ENCODE measurements at places on chromosomes 16 and 17. TPM values are rescaled to one million over a fixed set of nuclear protein-coding genes. Genes with fewer than 3 reads are reported as not detected.

- no peak for DNase-seq
Observed at GRCh38 chr16:80585764-80586163, 45.0 kb downstream of the DYNLRB2 start.

DNA sequence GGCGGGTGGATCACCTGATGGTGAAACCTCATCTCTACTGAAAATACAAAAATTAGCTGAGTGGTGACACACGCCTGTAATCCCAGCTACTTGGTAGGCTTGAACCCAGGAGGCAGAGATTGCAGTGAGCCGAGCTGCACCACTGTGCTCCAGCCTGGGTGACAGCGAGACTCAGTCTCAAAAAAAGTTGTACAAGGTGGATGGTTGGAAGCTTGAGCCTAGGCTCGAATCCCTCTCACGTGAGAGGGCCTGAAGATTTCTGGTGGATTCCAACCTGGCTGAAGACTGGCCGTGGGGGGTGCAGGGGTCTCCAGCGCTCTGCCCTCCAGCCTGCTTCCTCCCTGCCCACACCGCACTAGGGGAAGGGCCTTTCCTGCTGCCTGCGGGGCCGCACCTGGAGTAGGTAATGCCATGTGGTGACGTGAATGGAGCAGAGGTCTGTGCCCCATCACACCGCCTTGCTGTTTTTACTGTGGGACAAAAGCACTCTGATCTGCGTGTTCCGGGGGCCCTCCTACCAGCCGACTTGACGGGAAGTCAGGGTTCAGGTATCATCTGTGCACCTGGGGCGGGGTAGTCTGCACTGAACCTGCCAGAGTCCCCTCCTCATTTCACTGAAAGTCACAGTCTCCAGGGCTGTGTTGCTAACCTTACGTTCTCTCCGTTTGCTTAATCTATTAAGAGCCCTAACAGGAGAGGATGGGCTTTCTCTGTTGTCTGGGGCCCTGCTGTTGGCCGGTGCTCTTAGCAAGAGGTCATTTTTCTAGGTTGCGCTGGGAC, 4.2 kb downstream of the RPL13 start:
- DNase-seq = peak; percentile 78

- DNase-seq = peak; percentile 62
Observed at GRCh38 chr16:70250748-70251628, 752 bp downstream of the EXOSC6 start.

DNA sequence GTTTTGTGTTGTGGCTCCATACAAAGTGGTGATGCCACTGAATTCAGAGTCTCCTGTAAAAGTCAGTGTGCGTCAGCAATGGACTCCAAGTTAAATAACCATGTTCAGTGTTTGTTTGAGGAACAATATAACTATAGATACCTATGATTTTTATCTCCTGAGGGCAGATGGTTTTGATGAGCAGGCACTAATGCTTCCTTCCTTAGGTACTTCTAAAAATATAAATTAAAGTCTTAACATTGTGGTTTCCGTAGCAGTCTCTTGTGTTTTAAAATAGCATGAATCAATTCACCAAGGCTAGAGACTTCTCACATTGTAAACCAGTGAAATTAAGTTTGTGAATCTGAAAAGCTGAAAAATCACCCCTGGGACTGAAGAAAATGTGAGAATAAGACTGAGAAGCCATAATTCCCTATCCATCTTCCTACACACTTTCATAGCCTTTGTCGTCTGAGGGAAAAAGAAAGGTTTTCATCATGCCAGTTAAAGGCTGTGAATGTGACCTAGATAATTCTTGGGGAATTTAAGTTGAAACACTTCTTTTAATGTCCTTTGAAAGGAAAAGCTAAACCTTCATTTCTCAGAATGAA, 1502.9 kb downstream of the CDH11 start:
- no peak for DNase-seq

GRCh38 chr17:66524877-66525276, 222.5 kb downstream of the PRKCA start:
- DNase-seq = no peak

The KRT32 gene
- not detected for total RNA-seq

The TBC1D26 gene
- total RNA-seq = 0.23 TPM

GRCh38 chr16:21654466-21654865, 2.1 kb upstream of the IGSF6 start:
- DNase-seq = no peak

The ESRP2 gene
- 42.7 TPM for total RNA-seq

GRCh38 chr17:29376667-29377270, 13.4 kb upstream of the TAOK1 start:
- peak; percentile 16 for DNase-seq

The GPR139 gene
- total RNA-seq = 1.8 TPM

- no peak for DNase-seq
Observed at GRCh38 chr17:19720631-19721426, 4.4 kb upstream of the SLC47A2 start.

- DNase-seq = no peak
Observed at GRCh38 chr17:39929646-39930407, 2.3 kb downstream of the LRRC3C start.

The HOXB9 gene
- not detected for total RNA-seq

DNA sequence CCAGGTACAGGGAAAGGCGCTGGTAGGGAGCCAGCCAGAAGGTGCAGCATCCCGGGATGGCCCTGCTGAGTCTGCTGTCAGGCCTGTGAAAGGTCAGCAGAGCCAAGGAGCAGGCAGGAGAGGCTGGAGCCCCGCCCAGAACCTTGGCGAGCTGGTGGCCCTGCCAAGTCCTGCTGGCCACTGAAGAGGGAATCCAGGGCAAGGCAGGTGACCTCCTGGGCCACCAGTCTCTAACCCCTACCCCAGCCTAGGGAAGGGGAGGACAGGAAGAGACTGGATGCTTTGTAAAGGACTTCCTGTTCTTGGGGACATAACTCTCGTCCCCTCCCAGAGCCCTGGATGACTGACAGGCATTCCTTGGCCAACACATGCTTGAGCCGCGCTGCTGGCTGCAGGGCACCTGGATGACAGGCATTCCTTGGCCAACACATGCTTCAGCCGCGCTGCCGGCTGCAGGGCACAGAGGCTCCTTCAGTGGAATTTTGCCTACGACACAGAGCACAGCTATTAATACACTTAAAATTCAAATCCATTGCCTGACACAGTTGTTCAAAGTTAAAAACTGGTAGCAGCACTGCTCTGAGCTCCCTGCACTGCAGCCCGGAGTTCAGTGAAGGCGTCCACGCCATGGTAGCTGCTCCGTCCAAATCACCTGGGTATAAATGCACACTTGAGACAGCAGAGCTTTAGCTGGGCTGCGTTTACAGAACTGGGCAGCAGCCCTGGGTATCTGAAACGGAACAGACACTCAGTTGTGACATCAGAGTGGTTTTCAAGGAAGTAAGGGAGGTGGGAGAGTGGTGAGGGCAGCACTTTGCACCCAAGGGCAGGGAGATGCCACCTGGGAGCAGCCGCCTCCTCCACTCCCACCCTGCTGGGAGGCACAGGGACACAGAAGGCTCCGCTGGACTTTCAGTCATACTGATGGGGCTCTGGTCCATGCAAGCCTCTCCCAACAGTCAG, 2.0 kb upstream of the BRICD5 start:
- no peak for DNase-seq

GRCh38 chr16:50265260-50265659, 1.1 kb upstream of the ADCY7 start:
- DNase-seq = no peak

- no peak for DNase-seq
Observed at GRCh38 chr17:40187238-40187637, 10.0 kb downstream of the RAPGEFL1 start.

The RNF43 gene
- 2.2 TPM for total RNA-seq

- DNase-seq = no peak
Observed at GRCh38 chr17:39534768-39535405, 72.8 kb downstream of the NEUROD2 start.

DNA sequence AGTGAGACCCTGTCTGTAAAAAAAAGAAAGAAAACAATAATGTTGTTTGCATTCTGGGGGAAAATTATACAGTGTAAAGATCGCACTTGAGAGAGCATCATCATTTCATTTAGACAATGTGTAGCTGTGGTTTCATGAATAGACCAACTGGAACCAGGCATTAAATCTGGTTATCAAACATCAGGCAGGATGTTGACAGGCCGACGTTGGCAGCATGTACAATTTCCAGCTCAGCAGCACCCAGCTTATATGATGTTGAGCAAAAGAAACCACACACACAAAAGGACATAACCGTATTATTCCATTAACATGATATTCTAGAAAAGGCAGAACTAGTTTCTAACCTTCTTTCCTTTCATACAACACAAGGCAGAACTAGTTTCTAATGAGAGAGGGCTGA, 5.8 kb downstream of the MARVELD3 start:
- no peak for DNase-seq

DNA sequence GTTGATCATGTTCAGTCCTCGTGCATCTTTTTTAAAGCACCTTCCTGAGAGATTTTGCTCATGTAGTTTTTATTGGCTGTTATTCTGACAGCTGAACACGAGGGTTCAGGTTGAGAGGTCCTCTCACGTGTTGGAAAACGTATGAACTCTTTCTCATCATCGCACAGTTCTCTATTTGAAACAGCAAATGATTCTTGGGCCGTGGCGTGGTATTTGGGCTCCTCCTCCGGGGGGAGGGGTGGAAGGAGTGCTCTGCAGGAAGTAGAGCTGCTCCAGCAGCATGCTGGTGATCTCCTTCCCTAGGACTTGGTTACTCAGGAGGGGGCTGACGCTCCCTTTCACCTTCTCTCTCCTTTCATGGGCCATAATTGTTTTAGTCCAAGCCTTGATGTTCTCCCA, 70.4 kb downstream of the KSR1 start:
- DNase-seq = peak; percentile 69

The PSMD12 gene
- total RNA-seq = 67.1 TPM

The EVI2B gene
- total RNA-seq = not detected

The CHST4 gene
- 16.7 TPM for total RNA-seq

- no peak for DNase-seq
Observed at GRCh38 chr17:9334536-9335446, 240.8 kb downstream of the STX8 start.

The CSH2 gene
- total RNA-seq = not detected

DNA sequence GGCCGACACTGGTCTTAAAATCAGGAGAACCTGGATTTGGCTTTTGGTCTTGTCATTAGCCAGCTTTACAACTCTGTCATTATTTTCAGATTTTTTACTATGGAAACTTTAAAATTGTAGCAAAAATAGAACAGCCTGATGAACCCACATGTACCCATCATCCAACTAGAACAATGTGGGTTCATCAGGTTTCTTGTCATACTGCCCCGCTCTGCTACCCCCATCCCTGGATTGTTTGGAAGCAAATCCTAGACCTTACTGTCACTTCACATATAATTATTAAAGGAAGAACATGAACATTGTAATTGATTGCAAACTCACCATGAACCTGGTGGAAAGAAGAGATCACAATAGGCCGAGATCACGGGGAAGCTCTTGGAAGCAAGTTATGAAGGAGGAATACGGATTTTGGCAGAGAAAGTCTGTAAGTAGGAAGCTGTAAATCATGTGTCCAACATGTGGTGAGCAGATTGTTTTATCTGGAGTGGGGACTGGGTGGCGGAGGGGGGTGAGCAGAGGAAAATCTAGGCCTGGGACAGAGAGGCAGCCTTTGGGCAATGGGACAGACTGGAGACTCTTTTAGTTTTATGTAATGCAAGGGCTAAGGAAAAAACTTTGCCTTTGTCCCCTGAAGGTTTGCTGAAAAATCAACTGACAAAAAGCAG, 67.0 kb downstream of the PITPNC1 start:
- no peak for DNase-seq

DNA sequence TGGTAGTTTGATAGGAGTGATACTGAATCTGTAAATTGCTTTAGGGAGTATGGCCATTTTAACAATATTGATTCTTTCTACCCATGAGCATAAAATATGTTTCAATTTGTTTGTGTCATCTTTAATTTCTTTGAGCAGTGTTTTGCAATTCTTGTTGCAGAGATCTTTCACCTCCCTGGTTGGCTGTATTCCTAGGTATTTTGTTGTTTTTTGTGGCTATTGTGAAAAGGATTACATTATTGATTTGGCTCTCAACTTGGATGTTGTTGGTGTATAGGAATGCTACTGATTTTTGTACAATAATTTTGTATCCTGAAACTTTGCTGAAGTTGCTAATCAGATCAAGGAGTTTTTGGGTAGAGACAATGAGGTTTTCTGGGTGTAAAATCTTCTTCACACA, 3.2 kb downstream of the KRTAP9-9 start:
- no peak for DNase-seq

The RAB37 gene
- total RNA-seq = 3.4 TPM

The ZCCHC14 gene
- total RNA-seq = 22.4 TPM

- DNase-seq = no peak
Observed at GRCh38 chr17:63987221-63988126, 10.7 kb upstream of the PRR29 start.

DNA sequence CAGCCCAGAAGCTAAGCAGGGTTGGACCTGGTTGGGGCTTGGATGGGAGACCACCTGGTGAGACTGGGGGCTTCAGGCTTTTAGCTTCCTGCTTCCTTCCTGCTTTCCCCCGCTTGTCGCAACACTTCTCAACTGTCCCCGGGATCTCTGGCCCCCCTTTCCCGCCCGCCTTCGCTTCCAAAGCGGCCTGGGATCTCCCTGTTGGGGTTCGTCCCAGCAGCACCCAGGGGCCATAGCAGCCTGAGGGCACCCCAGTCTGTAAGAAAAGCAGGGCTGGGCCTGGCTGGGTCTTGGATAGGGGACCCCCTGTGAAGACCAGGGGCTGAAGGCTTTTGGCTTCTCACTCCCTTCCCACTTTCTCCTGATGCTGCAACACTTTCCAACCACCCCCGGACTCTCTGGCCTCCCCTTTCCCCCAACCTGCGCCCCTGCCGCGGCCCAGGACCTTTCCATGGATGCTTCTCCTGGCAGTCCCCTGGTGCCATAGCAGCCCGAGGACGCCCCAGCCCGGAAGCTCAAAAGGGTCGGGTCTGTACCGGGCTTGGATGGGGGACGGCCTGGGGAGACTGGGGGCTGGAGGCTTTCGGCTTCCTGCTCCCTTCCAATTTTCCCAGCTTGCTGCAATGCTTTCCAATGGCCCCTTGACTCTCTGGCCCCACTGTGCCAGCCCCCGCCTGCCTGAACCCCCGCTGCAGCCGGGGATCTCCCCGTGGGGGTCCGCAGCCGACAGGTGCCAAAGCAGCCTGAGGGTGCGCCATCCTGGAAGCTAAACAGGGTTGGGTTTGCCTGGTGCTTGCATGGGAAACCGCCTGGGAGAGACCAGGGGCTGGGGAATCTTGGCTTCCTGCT, 2276.2 kb downstream of the TP53TG3F start:
- no peak for DNase-seq

DNA sequence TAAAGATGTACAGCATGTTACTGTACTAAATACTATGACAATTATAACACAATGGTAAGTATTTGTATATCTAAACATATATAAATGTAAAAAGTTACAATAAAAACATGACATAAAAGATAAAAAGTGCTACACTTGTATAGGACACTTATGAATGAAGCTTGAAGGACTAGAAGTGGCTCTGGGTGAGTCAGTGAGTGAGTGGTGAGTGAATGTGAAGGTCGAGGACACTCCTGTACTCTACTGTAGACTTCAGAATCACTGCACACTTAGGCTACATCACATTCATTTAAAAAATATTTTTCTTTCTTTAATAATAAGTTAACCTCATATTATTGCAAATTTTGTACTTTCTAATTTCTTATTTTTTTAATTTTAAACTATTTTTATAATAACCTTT, 1476.7 kb upstream of the CDH8 start:
- no peak for DNase-seq

The WNT3 gene
- total RNA-seq = 2.7 TPM
